ENCODE measurements at places on chromosomes 16 and 17.

GRCh38 chr17:77737442-77738265 is 220.8 kb upstream of the TNRC6C start:
- no peak for DNase-seq

- DNase-seq, result peak; percentile 62
Measured at GRCh38 chr17:4607773-4608187, 23.5 kb downstream of the SMTNL2 start.

DNA sequence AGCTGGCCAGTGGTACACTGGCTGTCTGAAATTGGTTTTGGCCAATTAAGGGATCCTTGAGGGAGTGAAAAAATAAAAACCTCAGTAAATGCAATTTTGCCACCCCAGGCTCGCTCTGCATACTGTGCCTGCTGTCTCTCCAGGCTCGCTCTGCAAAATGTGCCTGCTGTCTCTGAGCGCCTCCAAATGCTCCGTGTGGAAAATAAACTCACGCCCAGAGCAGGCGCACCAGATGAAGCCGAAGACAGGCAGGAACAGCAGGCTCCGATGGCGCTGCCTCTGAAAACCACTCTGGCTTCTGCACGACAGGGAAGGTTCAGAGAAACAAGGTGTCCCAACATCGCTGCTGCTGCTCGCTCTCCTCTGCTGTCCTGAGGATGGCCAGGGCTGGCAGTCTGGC is 29.1 kb downstream of the SNN start:
- no peak for DNase-seq

- no peak for DNase-seq
Measured at GRCh38 chr16:17440131-17440530, 30.6 kb downstream of the XYLT1 start.

DNA sequence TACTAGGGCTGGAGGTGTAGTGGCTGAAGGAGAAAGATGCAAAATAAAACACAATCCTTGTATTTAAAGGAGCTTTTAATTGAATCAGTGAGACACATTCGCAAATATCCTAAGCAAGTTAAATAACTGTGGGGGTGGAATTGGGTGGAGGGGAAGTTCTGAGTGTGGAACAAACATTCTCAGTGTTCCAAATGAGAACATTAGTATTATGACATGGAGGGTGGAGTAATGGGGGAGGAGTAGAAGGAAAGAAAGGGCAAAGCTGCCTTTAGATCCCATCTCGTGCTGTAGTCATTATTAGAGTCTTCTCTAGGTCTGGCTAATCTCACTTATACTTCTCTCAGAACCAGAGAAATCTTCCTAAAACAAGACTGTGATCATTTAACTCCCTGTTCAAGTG is 169.7 kb downstream of the ANKFN1 start:
- DNase-seq, result no peak
